ENCODE measurements at places on chromosomes 2 and 18.

DNA sequence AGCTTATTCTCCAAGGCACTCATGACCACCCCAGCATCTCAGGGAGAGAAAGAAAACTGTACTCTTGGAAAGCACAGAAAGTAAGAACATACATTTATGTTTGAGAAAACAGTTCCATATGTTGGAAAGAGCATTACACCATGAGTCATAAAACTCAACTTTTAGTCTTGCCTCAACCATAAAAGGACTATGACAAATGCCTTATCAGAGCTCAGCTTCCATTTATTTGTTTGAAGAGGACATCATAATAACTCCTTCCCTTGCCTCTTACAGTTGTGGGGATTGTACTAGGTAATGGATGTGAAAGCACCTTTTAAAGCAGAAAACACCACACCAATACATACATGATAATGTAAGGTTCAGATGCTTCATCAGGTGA is 370.8 kb downstream of the LNPK start:
- no peak for DNase-seq

GRCh38 chr2:44170311-44170717 is 1.6 kb downstream of the PPM1B start:
- DNase-seq = no peak

DNA sequence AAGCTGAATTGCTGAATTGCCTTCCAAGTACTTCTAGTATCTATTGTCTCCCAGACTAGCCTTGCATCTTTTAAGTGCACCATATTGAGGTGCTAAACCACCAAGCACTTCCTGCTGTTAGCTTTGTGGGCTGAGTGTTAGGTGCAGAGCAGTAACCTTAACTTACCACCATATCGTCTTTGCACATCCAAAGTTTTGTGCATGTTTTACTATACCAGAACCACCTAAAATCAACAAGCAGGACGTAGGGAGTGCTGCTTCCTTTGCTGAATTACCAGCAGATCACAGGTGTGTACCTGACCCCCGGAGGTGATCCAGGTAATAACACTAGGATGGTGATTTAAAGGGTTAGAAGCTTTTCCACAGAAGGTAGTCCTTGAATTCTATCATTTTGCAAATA is 359.9 kb upstream of the HNRNPA3 start:
- DNase-seq = no peak

- DNase-seq = no peak
Measured at GRCh38 chr2:143428700-143429099, 299.5 kb downstream of the ARHGAP15 start.

DNA sequence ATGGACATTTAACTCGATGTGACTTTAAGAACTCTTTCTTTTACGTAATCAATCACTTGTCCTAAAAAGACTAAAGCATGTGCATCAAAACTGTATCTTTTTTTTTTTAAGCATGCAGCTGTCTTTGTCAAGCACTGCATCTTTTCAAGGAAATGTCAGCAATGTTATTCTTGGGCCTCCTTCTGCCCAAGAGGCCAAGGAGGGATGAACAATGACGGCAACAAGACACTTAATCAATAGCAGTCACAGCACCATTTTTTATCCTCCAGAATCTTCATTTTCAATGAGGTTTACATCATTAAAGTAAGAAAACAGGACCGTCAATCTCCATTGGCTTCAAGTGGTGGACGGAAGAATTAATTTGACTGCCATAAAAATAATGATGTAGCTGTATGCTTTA is 253.8 kb downstream of the AFF3 start:
- no peak for DNase-seq

GRCh38 chr2:121897335-121897970 is 142.0 kb downstream of the TSN start:
- DNase-seq = peak; percentile 55

DNA sequence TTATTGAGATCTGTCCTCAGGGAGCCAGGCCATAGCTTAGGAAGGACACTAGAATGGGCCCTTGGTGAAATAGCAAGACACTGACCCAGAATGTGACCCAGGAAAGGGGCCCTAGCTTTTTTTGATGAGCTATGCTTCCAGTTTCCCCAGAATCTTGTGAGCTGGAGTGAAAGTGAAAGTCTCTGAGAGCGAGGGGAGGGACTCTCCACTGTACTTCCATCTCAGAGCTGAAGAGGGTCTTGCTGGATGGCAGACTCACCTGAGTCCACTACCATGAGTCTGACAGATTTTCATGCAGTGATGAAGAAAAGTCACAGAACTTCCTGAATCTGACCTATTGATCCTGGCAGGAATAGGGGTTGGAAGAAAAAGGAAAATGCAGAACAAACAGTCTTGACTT is 3.1 kb downstream of the ARHGAP25 start:
- DNase-seq = no peak

DNA sequence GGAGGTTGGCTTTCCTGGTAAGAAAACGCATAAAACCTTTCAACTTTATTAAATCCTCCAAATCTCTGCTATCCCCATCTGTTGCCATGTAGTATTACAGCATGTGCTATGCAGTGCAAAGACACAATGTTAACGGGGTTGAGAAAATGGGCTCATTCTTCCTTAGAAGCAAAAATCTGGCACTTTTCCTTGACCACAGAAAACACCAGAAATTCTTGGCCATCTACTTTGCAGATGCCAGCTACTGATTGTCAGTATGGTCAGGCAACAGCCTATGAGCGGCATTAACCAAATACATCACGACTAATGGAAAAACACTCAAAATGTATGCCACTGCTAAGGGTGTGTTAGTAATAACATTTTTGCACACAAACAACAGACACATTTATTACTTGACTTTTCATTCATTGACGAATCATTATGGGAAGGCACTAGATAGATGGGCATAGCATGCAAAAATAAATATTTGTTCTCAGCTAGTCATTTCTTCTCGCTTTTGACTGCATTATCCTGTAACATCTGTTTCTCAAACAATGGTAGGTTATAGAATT is 65.2 kb upstream of the CRIM1 start:
- DNase-seq = no peak

DNA sequence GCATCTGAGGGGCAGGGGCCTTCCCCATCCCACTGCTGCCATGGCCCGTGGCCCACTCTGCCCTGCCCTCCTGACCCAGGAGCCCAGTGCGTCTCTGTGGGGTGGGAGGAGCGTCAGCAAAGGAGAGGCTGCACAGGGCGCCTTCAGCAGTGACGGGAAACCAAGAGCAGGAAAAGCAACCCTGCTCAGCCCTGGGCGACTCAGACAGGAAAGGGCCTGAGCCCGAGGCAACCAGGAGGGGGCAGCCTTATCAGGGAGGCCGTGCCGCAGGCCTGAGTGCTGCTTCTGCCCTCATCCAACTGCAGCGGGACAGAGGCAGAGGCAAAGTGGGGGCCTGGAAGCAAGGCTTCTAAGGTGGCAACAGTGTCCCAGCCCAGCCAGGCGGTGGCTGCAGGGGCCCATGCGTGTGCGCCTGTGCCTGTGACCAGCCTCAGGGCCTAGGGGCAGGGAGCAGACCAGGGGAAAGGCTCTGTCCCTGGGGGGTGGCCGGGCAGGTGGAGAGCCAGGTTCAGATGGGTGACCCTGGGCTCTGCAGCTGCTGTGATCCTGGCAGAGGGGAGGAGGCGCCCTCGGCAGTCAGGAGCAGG is 23.3 kb upstream of the ALPI start:
- no peak for DNase-seq

DNA sequence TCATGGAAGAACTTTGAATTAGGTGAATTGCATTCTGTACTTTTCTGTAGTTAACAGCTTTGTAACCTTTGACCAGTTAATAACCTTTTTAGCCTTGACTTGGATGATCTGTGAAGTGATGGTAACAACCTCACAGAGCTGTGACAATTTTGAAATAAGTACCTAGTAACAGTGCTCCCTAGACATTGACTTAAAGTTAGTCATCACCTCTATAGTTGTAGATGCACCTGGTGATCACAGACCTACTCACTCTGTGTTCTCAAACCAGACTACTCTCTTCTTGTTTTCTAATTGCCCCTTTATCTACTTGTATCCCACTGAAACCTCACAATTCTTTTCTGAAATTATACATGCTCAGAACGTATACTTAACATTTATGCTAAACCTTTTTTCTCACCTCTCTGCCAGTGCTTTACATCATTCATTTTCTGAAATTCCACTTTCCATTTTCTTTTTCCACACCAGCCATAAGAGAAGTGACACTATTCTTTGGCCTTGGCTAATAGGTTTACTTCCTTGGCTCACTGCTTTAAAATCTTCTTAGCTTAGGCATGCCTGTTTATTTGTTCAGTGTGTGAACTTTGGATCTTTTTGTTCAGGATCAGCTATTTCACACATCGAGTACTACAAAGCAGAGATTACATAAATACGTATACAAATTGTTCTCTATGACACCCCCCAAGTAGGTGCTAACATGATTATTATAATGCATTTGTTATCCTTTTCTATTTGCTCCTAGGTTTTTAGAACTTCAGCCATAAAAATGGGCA is 9.3 kb downstream of the YPEL5 start:
- no peak for DNase-seq

GRCh38 chr2:170077830-170078569 is 99.9 kb upstream of the MYO3B start:
- no peak for DNase-seq

DNA sequence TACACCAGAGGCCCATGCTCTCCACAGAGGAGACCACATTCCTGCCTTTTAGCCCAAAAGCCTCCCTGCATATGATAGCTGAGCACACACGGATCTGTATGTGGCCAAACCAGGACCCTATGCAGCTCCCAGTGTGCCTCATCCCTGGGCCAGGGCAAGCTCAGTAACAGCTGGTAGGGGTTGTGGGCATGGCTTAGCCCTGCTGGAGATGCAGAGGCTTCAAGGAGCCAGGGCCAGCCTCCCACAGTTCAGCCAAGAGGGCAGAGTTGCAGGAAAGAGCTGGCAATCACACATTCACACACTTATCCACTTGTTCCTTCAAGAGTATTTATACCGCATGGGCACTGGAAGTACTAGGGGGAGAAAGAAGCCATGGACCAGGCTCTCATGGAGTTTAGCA is 1.6 kb upstream of the LIMS2 start:
- no peak for DNase-seq

DNA sequence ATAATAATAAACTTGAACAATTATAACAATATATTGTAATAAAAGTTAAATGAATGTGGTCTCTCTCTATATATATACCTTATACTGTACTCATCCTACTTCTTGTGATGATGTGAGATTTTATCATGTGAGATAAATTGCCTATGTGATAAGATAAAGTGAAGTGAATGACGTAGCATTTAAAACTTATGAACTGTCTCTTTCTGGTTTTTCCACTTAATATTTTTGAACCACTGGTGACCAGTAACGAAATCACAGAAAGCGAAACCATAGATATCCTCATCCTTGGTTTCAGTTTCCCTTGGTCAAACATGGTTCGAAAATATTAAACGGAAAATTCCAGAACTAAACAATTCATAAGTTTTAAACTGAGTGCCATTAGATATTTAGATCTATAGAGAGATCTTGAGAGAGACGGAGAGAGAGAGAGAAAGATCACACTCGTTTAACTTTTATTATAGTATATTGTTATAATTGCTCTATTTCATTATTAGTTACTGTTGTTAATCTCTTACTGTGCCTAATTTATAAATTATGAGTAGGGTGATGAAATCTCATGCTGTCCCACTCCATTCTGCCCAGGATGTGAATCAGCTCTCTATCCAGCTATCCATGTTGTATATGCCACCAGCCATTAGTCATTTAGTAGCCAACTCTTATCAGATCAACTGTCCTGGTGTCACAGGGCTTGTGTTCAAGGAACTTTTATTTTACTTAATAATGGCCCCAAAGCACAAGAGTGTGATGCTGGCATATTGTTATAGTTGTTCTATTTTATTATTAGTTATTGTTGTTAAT is 156.8 kb downstream of the THADA start:
- DNase-seq = no peak

DNA sequence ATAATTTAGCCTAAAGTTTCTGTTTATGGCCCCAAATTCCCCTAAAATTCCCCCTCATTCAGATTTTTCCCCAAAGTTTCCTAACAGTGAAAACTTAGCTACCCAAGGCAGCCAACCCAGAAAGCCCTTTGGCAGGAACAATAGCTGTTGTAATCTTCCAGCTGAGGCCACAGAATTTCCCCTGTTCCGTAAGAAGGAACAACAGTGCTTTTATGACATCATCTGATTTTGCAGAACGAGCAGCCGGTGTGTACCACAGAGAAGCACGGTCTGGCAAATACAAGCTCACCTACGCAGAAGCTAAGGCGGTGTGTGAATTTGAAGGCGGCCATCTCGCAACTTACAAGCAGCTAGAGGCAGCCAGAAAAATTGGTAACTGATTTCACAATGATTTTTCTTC is 6.3 kb downstream of the TNFAIP6 start:
- DNase-seq = no peak

DNA sequence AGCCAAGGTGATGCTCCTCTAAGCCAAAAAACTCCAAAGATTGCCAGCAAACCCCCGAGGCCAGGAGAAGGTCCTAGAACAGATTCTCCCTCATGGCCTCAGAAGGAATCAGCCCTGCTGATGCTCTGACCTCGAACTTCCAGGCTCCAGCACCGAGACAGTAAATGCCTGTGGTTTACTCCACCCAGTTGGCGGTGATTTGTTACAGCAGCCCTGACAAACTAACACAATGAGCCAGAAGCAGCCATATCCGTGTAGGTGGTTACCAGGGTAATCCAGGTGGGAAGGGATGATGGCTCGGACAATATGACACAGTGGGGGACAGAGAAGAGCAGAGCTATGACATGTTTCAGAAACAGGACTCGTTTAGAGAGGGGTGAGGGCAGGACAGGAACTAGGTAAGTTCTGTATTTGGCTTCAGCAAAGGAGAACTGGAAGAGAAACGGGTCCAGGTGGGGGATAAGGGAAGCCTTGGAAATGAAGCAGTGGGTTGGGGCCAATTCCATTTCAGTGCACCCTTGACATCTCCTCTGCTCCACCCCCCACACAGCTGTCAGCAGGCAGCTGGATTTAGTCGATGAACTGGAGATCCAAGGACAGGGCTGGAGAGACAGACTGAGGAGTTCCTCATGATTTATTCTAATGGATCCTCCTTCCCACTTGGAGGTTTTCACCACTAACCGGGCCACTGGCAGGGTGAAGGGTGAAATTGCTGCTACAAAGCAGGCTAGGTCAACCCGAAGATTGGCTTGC is 179.7 kb upstream of the SH3BP4 start:
- DNase-seq = peak; percentile 78

DNA sequence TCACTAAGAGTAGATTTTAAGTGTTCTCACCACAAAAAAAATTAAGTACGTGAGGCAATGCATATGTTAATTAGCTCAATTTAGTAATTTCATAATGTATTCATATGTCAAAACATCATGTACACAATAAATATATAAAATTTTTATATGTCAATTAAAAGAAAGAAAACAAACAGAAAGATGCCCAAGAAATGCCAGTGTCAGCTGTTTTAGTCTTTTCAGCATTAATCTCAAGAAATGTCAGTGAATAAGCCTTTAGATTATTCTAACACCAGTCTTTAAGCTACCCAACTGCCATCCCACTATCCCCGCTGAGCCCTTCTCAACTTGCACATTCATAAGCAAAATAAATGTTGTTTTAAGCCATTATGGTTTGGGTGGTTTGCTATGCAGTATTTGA is 76.5 kb downstream of the C1D start:
- DNase-seq = no peak

GRCh38 chr2:170455617-170456426 is 259.3 kb upstream of the SP5 start:
- DNase-seq = no peak

GRCh38 chr2:7190587-7191324 is 273.5 kb downstream of the RNF144A start:
- DNase-seq = no peak
